ENCODE measurements at places on chromosomes 12 and 14. TPM values are rescaled to one million over a fixed set of nuclear protein-coding genes. Genes with fewer than 3 reads are reported as not detected.

DNA sequence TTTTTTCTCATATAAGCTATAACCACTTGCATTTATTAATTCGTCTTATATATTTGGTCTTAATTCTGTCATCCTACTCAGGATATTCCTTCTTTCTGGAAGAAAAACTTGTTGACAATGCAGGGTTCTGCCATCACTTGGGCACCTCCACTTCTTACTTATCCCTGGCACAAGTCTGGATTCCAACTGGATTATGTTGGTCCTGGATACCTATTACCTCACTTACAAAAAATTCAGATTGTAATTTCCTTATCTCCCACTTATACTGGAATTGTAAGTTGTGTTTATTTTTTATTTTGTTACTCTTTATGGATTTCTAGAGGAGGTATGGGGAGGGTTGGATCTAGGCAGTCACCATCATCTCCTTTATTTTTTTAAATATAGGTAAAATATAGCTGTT lies 36.7 kb downstream of the LRRIQ1 start:
- no peak for DNase-seq

GRCh38 chr12:107461222-107461975 lies 224.2 kb upstream of the PWP1 start:
- no peak for DNase-seq

DNA sequence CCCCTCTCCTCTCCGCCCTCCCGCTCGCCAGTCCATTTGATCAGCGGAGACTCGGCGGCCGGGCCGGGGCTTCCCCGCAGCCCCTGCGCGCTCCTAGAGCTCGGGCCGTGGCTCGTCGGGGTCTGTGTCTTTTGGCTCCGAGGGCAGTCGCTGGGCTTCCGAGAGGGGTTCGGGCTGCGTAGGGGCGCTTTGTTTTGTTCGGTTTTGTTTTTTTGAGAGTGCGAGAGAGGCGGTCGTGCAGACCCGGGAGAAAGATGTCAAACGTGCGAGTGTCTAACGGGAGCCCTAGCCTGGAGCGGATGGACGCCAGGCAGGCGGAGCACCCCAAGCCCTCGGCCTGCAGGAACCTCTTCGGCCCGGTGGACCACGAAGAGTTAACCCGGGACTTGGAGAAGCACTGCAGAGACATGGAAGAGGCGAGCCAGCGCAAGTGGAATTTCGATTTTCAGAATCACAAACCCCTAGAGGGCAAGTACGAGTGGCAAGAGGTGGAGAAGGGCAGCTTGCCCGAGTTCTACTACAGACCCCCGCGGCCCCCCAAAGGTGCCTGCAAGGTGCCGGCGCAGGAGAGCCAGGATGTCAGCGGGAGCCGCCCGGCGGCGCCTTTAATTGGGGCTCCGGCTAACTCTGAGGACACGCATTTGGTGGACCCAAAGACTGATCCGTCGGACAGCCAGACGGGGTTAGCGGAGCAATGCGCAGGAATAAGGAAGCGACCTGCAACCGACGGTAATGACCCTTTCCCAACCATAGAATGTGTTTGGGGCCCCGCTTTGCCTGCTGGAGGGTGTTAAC lies 615 bp downstream of the CDKN1B start:
- DNase-seq: no peak

GRCh38 chr14:88729159-88729558 lies 63.6 kb downstream of the EML5 start:
- no peak for DNase-seq

Gene CLMN
- 14.1 TPM for total RNA-seq

Gene TSPAN8
- total RNA-seq: 2.2 TPM

Gene RTL1
- not detected for total RNA-seq

Gene CD69
- 3.6 TPM for total RNA-seq

Gene KCNA5
- 0.13 TPM for total RNA-seq

All from esophagus squamous epithelium (tissue), 5 donors.